ENCODE measurements at places on chromosomes 4 and X.

GRCh38 chr4:76488455-76488854 lies 53.4 kb downstream of the SHROOM3 start:
- no peak for DNase-seq

- DNase-seq = peak; percentile 15
These were observed 121.0 kb upstream of the TEX13D start for GRCh38 chrX:124211312-124211942.

- DNase-seq = no peak
These were observed 46.3 kb downstream of the ATP10D start for GRCh38 chr4:47531241-47531953.

DNA sequence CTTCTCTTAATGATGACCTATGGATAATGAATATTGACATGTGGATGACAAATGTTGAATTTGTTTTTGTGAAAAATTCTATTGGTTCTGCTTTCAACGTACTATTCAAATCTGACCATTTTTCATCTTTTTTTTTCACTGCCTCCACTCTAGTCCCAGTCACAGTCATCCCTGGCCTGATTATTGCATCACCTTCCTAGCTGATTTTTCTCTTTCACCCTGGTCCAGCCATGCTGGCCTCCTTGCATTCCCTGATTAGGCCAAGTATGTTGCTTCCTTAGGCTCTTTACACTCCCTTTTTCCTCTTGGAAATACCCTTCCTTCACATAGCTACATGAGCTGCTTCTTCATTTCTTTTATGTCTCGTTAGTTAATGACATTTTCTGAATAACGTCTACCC lies 58.1 kb upstream of the MAP9 start:
- DNase-seq = no peak

- DNase-seq = no peak
These were observed 5.8 kb upstream of the CXCL8 start for GRCh38 chr4:73734530-73735001.

DNA sequence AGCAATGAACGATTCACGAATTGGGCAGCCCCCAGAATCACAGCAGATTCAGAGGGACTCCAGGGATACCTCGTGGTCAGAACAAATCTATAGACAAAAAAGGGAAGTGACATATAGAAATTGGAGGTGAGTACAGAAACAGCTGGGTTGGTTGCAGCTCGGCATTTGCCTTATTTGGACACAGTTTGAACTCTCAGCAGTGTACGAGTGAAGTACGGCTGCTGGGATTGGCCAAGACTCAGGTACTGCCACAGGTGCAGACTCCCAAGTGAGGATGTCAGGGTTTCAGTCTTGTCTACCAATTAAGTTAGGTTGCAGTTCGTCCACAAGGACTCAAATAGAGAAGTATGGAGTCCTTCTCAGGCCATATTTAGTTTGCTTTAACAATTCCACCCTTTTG lies 28.2 kb downstream of the HTT-AS start:
- no peak for DNase-seq

- no peak for DNase-seq
These were observed 1.5 kb downstream of the ACSL1 start for GRCh38 chr4:184824081-184824775.

DNA sequence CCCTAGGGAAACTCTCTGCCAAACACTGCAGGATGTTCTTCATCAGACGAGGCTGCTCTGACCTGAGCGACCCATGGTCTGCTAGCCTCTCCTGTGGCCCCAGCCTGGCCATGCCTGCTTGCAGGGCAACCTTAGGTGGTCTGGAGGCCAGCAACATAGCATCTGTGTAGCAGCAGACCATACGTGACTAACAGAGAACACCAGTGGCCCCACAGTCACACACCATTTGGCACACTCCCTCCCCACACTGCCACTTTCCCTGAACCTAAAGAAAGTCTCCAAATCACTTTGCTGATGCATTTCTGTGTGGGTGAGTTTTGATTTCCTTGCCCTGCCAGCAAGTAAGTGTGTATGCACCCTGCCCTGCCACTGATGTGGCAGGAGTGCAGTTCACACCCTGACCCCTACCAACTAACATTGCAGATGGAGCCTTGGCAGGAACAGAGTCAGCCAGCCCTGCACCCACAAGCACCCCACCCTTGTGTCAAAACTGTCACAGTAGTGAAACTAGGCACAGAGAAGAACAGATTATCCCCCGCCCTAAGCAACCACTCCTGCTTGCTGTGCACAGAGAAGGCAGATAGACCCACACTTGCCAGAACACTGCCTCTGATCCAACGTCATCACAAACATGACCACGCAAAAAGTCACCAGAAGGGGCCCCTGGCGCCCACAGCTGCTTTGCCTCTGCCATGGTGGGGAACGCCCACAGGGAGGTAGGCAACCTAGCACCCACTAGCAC lies 249.1 kb downstream of the SPIN4 start:
- DNase-seq = no peak

GRCh38 chrX:153861151-153861550 lies 24.8 kb downstream of the L1CAM start:
- DNase-seq = no peak

- no peak for DNase-seq
These were observed at the start of gene NAP1L5 for GRCh38 chr4:88697588-88698329. Gene NAP1L5 (minus strand): TSS chr4:88697829. CDS start chr4:88697754, 75 bp downstream.

- DNase-seq = no peak
These were observed 2282.6 kb downstream of the ARAP2 start for GRCh38 chr4:33961761-33962160.

- no peak for DNase-seq
These were observed 32.5 kb upstream of the ELF2 start for GRCh38 chr4:139209470-139210063.

DNA sequence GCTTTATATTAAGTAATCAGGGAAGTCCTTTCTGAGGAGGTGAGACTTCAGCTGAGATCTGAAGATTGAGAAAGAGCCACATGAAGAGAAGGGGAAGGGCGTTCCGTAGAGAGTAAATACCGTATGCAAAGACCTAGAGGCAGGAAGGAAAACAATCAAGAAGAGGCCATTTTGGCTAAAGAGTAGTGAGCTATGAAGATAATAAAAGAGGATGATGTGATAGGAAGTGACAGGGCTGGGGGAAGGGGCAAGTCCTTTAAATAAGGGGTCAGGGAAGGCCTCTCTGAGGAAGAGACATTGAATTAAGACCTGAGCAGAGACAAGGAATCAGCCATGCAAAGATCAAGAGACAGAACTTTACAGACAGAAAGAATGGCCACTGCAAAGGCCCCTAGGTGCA lies 86.2 kb downstream of the ZIC3 start:
- no peak for DNase-seq

- no peak for DNase-seq
These were observed 40.5 kb downstream of the ATG4A start for GRCh38 chrX:108132034-108132433.

GRCh38 chr4:41538017-41538733 lies at the start of gene LIMCH1:
Gene LIMCH1 (plus strand): TSS chr4:41538157. CDS start chr4:41605996, 67,839 bp downstream.
- DNase-seq = no peak

GRCh38 chr4:155007660-155008176 lies 200.7 kb upstream of the NPY2R start:
- DNase-seq = no peak

GRCh38 chr4:86927843-86928395 lies 6.9 kb upstream of the AFF1 start:
- no peak for DNase-seq

DNA sequence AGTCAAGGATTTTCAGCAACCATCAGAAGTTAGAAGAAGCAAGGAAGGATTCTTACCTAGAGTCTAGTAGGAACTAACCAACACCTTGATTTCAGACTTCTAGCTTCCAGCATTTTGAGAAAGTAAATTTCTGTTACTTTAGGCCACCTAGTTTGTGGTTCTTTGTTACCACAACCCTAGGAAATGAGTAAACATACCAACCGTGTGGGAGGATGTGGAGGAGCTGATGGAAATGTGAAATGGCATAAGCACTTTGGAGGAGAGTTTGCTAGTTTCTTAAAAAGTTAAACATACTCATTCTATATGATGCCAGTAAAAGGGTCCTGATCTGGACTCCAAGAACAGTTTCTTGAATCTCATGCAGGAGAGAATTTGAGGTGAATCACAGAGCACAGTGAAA lies 679.4 kb downstream of the PDHA2 start:
- no peak for DNase-seq

DNA sequence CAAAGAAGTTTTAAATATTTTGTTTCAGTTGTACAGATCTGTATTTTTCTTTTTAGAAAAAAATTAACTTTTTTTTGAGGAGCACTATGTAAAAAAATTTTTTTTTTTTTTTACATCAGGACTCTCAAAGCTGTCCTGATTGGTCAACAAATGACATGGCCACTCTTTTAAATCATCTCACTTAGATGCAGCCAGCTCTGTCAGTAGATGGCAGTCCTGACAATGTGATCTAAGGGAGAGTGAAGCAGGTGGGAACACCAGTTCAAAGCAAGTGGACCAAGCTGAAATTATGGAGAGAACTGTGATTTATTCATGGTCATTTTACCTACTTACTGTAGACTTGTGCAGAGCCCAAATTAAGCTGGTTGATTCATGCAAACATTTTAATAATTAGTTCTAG lies 174.7 kb upstream of the GPRIN3 start:
- no peak for DNase-seq

DNA sequence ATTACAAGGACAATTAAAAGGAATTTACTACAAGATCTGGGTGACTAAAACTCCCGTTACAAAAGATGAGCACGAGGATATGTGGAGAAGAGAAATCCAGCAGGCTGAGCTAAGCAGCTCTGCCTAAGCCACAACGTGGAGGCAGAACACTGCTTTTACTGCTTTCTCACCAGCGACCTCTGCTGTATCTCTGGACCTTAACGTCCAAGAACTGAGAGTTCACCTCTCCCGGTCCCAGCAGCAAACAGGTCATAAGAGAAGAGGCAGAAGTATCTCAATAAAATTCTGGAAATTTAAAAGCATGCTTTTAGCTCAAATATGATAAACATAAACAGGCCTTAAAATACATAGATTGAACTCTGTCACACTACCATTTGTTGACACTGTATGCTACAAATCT lies 81.0 kb downstream of the ADGRA3 start:
- no peak for DNase-seq

GRCh38 chrX:140480765-140481164 lies 24.1 kb downstream of the SOX3 start:
- DNase-seq = no peak

GRCh38 chr4:62156205-62156604 lies 956.1 kb downstream of the ADGRL3 start:
- no peak for DNase-seq

DNA sequence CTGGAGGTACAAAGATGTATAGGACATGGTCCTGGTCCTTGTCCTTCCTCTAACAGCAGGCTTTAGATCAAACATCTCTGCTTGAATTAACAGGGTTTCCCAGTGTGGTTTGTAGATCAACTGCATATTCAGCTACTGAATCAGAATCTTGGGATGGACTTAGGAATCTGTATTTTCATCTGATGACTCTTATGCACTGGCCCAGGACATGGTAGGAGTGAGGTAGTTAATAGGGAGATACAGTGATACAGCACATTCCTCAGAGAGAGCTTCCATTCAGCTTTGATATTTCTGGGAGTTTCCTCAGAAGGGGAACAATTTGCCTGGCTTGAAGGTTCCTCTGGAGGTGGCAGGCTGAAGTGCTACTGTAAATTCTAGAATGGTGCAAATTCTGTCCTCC lies 203.1 kb downstream of the LARP7 start:
- DNase-seq = no peak

- DNase-seq = no peak
These were observed 18.9 kb upstream of the CXCL8 start for GRCh38 chr4:73721435-73721834.

DNA sequence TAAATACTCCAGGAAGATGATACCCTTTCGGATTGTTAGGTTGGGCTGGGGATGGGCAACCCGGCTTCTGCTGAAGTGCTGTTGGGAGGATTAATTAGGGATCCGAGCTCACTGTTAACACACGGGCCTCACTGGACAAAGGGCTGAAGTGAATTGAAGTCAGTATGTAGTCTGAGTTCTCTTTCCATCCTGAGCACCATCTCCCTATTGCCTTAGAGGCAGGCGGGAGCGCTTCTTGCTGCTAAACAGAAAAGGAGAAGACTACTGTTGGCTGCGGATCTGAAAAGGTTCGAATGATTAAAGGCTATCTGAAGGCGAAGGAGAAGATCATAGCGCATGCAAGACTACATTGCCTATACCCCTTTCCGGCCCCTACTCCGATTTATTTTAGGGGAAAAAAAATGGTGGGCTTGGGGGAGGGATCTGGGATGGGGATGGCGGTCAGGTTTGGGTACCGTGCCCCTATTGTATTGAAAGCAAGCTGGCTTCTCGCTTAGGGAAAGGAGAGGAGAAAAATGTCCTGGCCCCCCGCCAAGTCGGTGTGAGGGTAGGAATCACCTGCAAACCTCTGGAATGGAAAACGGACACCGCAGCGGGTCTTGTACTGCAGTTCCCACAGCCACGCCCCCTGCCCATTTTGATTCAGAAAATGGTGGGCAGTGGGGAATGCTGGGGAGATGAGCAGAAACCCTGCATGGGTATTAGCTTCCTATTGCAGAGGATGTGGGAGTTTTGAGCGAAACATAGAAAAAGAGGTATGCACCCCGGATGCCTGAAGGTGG lies 22.3 kb downstream of the MORF4L2 start:
- DNase-seq = no peak

- no peak for DNase-seq
These were observed 73.9 kb upstream of the DIPK2B start for GRCh38 chrX:45274576-45274975.

GRCh38 chr4:70392057-70392776 lies 5.5 kb upstream of the OPRPN start:
- no peak for DNase-seq

DNA sequence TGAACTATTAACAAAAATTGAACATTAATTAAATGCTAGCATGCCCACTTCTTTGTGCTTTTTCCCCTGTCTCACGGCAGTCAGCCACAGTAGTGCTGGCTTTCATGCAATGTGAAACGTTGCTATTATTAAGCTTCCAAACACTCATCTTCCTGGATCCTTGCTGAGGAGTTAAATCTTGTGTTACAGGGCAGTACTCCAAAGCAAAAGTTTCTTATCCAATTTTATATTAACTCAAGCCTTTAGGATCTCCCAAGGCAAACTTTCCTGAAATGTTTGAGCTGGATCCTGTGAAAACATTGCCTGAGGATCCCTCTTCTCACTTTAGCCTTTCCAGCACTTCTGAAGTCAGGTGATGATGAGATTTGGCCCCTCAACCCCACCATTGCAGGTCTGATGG lies 1454.8 kb downstream of the FSTL5 start:
- DNase-seq = no peak
